Ovary (tissue), 10 donors: ENCODE measurements at places on chromosomes 2 and 18. TPM values are rescaled to one million over a fixed set of nuclear protein-coding genes. Genes with fewer than 3 reads are reported as not detected.
A peak's percentile ranks its signal among the peaks of the same experiment; 100 is the strongest.

GRCh38 chr18:34773961-34774766, 64.1 kb downstream of the DTNA start:
- DNase-seq, result peak; percentile 52

GRCh38 chr2:70946832-70947442, 11.2 kb downstream of the ATP6V1B1 start:
- no peak for DNase-seq

DNA sequence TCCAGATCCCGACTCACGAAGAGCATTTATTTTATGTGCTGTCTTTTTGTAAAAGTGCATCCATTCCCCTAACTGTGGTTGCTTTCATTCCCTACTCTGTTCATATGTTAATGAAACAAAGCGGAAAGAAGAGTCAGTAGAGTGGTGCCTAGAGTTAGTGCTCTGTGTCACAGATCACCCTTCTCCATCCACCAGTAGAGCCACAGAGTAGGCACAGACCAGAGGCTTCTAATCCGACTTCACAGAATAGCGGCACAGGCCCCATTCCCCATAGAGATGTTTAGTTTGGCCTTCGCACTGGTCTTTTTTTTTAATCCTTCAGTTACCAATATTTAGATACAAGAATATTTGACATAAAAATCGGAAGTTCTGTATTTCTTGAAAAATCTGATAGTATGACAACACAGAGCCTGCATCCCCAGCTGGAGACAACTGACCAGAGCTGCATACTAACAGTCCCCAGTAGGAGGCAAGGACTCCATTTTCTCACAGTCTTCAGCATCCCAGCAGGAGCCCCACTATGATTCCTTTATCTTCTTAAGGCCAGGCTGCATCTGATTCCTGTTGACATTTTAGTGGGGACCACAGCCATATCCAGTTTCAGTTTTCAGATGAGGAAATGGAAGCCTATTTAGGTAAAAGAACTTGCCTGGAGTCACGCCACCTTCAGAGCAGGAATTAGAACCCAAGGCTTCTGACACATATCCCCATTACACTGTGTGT, 7.0 kb downstream of the G6PC2 start:
- no peak for DNase-seq

GRCh38 chr2:1541819-1542475, 128.7 kb downstream of the TPO start:
- no peak for DNase-seq

DNA sequence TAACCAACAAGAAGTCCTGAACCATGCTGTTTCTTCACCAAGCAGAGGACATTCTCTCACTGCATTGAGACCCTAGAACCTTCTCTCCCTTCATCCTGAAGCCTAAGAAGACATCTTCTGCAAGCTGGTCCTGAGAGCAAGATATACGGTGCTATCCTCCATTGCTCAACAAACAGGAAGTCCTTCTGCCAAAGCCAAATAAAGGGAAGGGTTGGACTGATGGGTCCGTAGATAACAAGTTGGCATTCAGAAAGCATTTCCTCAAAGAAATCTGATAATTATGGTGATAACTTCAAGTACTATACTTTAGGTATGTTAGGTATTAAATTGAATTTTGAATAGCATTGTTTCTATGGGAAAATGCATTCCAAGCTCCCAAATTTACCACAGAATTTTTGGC, 23.3 kb downstream of the GRB14 start:
- DNase-seq, result no peak

DNA sequence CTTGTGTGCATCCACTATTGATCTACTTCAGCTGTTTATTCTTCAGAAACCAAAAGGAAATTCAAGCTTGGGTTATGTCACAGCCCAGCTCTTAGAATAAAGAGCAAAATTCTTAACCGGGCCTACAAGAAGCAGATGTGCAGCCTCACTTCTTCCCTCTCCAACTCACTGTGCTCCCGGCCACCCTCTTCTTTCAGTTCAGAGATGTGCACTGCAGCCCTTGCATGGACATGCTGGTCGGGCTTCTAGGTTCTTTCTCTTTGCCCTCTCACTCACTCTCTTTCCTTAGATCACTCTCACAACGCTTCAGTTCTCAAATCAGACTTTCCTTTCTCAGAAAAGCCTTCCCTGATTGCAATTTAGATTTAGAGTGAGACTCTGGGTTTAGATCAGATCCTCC, 104.1 kb downstream of the CHN1 start:
- no peak for DNase-seq

- no peak for DNase-seq
Observed at GRCh38 chr2:238915196-238915595, 67.3 kb downstream of the TWIST2 start.

DNA sequence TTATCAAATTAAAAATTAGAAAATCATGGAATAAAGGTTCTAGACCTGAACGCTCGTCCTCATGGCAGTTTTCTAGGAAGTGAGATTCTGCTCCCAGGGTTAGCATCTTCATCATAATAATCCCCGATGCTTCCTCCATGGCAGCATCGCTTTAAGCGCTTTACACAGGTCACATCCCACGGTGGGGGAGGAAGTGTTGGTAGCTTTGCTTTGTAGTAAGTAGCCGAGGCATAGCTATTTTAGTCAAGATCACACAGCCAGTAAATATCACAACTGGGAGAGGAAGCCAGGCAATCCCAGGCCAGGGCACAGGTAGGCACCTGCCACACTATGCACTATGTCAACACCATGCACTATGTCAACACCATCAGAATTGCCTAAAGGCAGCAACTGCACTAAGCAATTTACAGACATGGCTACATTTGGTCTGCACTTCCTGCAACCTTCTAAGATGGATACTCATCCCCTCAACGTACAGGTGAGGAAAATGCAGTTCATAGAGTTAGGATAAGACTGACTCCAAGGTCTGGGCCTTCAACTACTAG, 205.5 kb downstream of the FBXO15 start:
- DNase-seq, result no peak

DNA sequence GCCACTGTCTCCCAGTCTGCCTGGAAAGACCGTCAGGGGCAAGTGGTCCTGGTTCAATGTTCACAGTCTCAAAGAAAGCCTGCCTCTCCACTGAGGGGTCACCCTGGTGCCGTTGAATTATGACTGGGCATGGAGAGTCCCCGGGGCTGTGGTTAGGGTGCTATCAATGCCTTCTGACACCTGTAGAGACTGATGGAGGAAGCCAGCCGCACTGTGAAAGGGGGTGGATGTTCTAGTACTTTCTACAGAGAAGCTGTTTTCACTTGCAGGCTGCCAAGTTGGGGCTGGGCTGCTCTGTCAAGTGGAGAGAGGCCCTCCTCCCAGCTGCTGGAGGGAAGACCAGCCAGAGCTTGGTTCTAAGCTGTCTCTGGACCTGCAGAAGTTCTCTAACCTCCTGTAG, 80.5 kb downstream of the BCL2L11 start:
- no peak for DNase-seq

DNA sequence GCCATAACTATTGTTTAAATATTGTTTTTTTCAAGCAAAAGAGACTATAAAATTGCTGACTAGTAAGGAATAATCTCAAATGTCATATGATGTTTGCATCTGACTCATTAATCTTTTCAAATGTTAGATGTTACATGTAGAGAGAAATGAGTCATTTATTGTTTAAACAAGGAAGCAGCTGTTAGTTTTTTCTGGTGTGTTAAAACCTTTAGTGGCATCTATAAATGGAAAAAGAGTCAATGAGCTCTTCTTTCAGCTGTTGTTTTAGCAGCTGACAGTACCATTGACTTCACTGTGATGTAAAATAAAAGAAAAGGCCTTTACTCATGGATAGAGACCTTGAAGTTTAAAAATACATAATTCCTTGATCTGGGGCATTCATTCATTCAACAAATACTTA, 1.8 kb upstream of the KLHL41 start:
- DNase-seq, result no peak

- no peak for DNase-seq
Observed at GRCh38 chr2:235541016-235541415, 47.2 kb downstream of the AGAP1 start.

- DNase-seq, result peak; percentile 42
Observed at GRCh38 chr2:111117598-111118480, 2.9 kb upstream of the BCL2L11 start.

- no peak for DNase-seq
Observed at GRCh38 chr2:98004613-98005012, 8.9 kb upstream of the TMEM131 start.

DNA sequence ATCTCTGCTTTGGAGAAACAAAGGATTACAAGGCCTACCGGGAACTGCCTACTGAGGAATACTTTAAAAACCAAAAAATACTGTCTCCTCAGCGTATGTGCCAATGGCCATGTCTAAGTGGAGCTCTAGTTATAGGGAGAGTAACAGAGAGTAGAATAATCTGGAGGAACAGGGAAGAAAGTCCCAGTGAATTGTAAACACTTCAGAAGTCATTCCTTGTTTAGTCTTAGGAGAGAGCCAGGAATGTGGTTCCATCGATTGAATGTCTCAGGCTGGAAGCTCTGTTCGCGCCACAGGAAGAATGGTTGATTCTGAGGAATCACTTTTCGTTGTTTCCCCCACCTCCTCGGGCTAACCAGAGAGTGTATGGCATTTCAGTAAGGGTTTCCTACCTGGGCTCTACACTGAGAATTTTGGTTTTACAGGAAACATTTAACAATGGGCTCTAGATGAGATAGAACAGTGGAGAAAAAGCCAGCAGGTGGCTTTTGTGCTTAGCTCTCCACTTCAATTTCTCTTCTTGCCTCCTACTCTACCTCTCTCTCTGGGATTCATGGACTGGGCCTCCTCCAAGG, 88.7 kb downstream of the ACVR1 start:
- no peak for DNase-seq

GRCh38 chr2:134189009-134189720, 64.7 kb upstream of the MGAT5 start:
- no peak for DNase-seq

GRCh38 chr18:10169064-10169562, 255.3 kb downstream of the VAPA start:
- DNase-seq, result no peak

- DNase-seq, result no peak
Observed at GRCh38 chr2:73993778-73994177, 9.1 kb downstream of the TET3 start.

GRCh38 chr2:19127616-19128015, 230.8 kb downstream of the OSR1 start:
- DNase-seq, result no peak

- DNase-seq, result no peak
Observed at GRCh38 chr2:118661179-118661578, 186.3 kb downstream of the EN1 start.

DNA sequence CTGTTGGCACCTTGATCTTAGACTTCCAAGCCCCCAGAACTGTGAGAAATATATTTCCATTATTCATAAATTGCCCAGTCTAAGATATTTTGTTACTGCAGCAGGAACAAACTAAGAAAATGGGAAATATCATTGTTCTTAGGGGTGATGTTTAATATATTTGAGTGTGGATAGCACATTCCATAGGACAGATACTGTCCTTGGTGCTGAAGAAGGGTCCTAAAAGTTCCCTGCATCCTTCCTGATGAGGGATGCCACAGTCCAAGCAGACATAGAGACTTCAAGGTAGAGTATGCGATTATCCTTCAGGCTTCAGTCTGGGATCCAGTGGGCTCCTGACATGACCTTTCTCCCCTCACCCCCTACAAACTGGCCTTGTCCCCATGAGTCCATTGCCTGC, 689.0 kb downstream of the TDRD15 start:
- no peak for DNase-seq

DNA sequence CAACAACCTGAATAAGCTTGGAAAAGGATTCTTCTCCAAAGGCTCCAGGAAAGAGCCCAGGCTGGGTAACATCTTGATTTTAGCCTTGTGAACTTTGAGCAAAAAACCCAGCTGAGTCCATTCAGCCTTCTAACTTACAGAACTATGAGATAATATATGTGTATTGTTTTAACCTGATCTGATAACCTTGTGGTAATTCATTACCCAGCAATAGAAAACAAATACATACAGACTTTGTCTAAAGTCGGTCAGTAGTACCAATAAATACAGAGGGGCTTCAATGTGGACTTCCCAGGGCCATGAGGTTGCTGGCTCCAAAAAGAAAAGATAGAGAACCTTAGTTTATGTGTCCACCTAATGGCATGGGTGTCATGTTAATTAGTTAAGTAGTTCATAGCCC, 191.8 kb downstream of the KCNH7 start:
- no peak for DNase-seq

- no peak for DNase-seq
Observed at GRCh38 chr2:210003359-210003758, 921 bp downstream of the RPE start.

- DNase-seq, result no peak
Observed at GRCh38 chr2:59770651-59771050, 782.8 kb downstream of the BCL11A start.

DNA sequence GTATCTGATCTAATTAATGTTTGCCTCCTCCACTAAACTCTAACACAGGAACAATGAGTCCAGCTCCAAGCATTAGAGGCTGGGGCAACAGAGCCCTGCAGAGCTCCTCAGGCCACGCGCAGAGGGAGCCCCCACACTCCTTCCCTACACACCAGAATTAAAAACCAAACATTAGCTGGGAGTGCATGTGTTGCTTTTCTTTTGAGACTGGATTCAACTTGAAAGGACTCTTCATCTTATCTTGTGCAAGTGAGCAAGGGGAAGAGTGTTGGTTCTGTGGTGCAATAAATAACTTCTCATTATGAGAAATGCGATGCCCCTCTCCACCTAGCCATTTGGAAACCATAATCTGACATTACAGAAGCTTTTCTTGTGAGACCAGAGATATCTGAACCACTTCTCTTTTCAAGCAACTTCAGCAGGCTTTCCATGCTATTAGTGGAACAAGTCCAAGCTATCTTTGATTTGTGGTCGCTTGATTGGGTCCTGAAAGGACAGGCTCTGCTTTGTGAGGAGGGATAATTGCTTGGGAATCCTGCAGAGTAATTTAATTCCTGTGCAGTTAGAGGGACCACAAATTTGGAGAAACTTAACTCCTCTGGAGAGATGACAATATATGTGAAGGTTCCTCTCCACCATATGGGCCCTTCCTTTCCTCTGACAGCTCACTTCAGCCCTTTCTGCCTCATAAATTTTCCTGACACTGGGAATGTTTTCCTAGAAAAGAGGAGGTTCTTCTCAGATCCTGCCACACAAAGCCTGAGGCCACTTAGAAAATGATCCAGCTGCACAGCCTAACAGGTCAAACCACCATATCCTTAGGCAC, 112.5 kb downstream of the ATL2 start:
- DNase-seq, result no peak

GRCh38 chr2:170716851-170717598, 1.9 kb downstream of the SP5 start:
- DNase-seq, result no peak

The MROH2A gene
- not detected for total RNA-seq

The COL4A3 gene
- total RNA-seq, result 0.47 TPM

The PRLH gene
- not detected for total RNA-seq

The IL1B gene
- total RNA-seq, result 2.0 TPM

The SIX3 gene
- total RNA-seq, result not detected

The MAL gene
- total RNA-seq, result 1.5 TPM

The COBLL1 gene
- 23.8 TPM for total RNA-seq

The XRCC5 gene
- 135 TPM for total RNA-seq

The INO80D gene
- total RNA-seq, result 32.3 TPM

The PLEKHA3 gene
- total RNA-seq, result 30.7 TPM

The HOXD10 gene
- 0.70 TPM for total RNA-seq

The IMPACT gene
- 50.3 TPM for total RNA-seq

The EPC2 gene
- 34.3 TPM for total RNA-seq

The TUBA3E gene
- total RNA-seq, result not detected

The ZRANB3 gene
- 11.4 TPM for total RNA-seq

The ECEL1 gene
- 34.8 TPM for total RNA-seq

The PRKD3 gene
- 30.4 TPM for total RNA-seq
